ENCODE measurements at places on chromosomes 3 and 15.

DNA sequence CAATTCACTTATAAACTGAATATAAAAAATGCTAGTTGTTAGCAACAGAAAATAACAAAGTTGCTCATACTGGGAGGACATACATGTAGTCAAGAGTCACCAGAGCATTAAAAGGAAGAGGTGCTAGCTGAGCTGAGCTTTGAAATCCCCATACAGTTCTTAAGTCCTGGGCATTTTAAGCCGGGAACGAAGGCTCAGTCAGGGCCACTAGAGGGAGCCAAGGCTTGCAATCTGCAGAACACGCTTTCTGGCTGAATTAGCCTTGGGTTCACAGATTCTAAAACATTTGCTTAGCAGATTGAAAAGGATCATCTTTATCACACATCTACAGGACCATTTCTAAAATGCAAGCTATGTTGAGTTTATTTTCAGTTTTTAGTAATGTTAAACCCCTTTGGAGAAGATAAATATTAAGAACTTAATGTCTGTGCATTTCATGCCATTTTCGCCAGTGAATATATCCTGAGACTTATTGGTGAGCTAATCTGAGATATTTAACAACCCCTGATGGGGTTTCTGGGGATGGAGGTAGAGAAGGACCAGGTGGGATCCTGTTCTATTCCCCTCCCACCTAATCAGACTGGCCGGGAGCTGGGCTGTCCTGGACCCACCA, 26.3 kb upstream of the MNS1 start:
- DNase-seq, result peak; percentile 93

DNA sequence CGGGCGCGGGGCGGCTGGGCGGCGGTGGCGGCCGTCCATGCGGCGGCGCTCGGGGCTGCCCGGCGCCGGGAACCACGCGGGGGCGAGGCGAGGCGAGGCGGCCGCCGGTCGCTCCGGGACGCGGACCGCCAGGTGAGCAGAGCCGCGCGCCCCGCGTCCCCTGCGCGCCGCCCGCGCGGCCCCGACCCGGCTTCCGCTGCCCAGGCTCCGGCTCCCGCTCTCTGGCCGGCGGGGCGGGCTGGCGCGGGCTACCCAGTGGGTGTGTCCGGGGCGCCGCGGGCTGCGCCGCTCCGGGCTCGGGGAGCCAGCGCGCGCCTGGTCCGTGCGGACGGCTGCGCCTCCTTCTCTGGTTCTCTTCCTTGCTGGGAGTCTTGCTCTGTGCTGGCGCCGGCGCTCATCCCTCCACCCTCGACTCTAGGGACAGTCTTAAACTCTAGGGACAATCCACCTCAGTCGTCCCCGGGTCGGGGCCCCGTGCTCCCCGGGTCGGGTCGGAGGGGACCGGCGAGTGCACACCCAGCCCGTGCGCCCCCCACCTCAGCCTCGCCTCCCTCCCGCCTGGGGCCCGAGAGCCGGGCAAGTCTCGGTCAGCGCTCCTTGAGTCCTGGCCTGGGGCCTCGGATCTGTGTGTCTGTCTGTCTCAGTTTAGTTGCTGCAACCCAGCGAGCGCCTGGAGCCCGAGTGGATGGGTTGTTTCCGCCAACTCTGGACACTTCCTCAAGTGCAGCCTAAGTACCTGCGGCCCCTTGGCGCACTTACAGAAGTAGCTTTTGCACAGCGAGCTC, 488 bp downstream of the THSD4 start:
- peak; percentile 65 for DNase-seq

DNA sequence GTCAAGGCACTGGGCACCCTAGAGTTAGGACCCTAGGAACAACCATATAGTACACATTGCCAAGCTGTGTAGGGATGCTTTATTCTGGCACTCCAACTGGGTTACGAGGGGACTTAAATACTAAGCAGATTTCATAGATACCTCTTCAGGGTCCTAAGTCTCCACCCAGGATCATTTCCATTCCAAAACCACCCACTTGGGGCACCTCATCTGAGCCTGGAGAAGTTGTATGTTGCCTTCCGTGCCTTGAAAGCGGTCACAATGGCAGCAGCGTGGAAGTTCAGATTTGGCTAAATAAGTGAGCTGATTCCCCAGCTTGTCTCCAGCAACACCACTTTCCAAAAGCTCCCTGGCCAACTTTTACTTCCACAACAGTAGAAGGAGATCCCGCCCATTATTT, 4.6 kb downstream of the TMEM202 start:
- DNase-seq, result no peak

DNA sequence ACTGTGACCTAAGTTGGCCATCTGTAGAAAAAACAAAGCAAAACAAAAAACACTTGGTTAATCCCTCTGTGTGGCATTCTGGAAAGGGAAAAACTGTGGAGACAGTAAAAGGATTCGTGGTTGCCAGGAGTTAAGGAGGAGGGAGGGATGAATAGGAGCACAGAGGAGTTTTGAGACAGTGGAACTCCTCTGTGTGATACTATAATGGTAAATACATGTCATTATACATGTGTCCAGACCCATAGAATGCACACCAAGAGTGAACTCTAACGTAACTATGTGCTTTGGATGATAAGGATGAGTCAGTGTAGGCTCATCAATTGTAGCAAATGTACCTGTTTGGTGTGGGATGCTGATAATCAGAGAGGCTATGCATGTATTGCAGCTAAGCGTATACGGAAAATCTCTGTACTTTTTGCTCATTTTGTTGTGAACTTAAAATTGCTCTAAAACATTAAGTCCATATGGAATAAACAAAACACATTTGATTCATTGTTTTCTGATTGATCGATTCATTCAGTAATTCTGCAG, 33.4 kb downstream of the RAP2B start:
- no peak for DNase-seq

DNA sequence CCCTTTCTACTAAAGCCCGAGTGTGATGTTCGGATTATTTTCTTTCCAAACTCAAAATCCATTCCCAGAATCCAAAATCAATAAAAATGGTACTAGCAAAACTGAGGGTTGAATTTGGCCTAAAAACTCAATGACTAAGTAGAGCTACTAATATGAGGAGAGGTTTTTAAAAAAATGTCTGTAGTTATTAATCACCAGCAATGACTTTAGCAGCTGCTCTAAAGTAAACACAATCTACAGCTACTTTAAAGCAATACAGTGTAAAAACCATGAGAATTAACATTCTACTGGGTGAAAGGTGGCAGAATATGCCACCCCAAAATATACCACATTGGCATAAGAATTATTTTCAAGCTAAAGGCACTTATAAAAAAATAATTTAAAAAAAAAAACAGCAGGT, 23.5 kb downstream of the FHIT start:
- DNase-seq, result no peak

GRCh38 chr3:170418422-170419398, at the start of gene CLDN11:
Gene CLDN11, plus strand, starts transcription at chr3:170418868. Its CDS starts 199 bp downstream, at chr3:170419067.
- peak; percentile 75 for DNase-seq

DNA sequence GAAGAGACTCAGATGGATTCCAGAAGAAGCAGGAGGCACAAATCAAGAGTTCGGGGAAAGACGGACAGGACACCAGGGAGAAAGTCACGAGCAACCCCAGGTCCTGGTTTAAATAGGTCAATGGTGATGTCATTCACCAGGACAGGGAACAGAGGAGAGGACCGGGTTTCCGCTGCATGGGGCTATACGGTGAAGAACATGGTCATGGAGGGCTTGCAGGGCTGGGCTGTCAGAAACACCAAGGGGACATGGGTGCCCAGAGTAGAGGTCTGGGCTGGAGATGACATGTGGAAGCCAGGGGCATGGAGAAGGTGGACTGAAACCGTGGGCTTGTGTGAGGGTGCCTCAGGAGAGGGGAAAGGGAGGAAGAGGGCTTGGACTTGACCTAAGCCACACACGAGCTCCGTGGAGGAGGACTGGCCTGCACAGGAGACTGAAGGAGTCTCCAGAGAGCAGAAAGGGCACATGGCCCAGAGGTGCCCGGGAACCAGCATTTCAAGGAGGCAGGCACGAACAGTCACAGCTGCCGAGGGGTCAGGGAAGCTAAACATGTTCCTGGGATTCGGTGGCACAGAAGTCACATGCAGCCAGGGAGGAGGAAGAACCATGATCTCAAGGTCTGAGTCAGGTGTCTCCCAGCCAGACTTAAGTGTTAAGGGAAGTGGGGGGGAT, 54.2 kb upstream of the RPL32 start:
- no peak for DNase-seq

DNA sequence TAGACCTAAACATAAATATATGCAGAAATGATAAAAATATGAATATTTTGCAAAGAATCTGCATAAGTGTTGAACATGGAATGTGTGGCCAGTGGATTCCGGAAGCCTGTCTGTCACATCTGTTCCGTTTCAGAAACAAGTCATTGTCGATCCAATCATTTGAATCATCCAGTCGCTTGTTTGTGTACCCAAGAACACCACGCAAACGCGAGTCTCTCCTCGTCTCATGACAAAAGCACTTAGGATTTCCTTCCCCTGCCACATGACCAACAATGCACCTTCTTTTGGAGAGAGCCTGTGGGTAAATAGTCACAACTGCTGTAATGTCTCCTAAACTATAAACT, 80.2 kb downstream of the FMN1 start:
- DNase-seq, result no peak

- DNase-seq, result no peak
These were observed 55.1 kb upstream of the PLXNA1 start for GRCh38 chr3:126927846-126928245.

GRCh38 chr3:5023777-5024346, 44.6 kb downstream of the BHLHE40 start:
- DNase-seq, result no peak

DNA sequence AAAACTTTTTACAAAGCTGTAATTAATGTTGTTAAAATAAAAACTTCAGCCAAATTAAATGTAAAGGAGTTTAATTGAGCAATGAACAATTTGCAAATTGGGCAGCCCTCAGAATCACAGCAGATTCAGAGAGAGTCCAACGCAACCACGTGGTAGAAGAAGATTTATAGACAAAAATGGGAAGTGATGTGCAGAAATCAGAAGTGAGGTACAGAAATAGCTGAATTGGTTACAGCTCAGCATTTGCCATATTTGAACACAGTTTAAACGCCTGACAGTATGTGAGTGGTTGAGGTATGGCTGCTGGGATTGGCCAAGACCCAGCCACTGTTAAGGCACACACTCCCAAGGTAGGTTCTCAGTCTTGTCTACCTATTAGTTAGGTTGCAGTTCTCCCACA, 14.4 kb upstream of the PLA2G4D start:
- DNase-seq, result no peak

- no peak for DNase-seq
These were observed 42.7 kb downstream of the STT3B start for GRCh38 chr3:31575448-31575847.

DNA sequence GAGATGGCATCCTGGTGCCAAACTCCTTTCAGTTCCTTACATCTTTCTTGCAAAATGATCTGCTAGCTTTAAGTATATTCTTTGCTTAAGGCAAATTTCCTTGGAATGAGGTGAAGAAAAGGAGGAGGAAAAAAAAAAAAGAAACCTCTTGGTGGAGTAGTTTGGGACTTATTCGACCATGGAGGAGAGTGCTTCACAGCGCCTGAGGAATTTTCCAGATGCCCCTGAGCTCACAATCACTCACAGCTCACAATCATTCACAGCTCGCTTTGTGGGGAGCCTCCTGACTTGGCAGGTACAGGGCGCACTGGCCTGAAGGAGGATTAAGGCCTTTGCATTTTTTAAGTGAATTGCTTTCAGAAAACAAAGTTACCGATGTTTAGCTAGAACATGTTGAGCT, 53.9 kb downstream of the BOC start:
- DNase-seq, result peak; percentile 60

DNA sequence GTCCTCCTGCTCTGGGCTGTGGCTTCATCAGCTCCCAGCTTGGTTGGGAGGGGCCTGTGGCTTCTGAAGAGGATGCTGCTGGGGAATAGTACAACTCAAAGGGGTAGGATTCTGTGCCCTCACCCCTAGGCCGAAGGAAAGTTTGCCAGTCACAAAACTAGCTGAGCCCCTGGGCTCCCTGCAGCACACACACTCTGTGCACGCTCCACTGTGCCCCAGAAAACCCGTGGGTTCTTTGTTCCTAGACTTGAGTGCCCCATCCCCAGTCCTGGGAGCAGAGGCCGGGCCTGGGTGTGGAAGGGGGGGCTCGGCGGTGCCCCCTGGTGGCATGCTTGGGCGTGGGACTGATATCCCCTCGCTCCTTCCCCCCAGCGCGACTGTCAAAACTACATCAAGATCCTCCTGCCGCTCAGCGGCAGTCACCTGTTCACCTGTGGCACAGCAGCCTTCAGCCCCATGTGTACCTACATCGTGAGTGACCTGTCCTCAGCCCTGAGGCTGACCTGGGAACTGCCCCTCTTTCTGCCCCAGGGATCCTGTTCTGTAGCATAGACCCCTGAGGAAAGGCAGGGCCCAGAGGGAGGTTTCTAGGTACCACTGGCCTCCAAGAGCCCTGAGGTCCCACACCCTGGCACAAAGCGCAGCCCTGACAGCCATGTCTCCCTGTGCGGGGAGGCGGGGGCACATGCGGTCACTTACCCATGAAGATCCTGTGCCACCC, 14.2 kb downstream of the CIB1 start:
- peak; percentile 62 for DNase-seq

DNA sequence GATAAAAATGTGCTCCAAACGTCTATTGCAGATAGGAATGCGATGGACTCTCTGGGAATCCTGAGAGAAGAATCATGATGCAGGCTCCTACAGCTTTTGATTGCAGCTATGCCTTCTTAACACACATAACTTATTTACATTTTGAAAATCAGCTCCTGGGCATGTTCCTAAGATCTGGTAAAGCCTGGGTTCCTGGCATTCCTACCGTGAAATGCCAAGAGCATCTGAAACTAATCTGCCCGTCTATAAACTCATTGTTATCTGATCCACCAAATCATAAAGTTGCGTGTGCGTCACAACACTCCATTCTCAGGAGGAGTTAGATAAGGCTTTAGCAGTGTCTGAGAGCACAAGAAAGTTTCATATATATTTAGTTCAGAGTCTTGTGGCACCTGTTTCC, 79.0 kb upstream of the VGLL3 start:
- DNase-seq, result no peak

- DNase-seq, result no peak
These were observed 161.7 kb downstream of the ARPP21 start for GRCh38 chr3:35800960-35801459.

DNA sequence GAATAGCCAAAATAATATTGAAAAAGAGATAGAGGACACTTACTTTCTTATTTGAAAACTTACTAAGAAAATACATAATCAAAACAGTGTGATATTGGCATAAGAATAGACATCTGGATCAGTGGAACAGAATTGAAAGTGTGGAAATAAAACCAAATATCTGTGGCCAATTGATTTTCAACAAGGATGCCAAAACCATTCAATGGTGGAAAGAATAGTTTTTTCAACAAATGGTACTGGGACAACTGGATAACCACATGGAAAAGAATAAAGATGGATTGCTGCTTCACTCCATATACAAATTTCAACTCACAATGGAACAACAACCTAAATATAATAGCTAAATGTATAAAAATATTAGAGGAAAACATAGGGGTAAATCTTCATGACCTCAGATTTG, 152.5 kb upstream of the GPR149 start:
- no peak for DNase-seq

DNA sequence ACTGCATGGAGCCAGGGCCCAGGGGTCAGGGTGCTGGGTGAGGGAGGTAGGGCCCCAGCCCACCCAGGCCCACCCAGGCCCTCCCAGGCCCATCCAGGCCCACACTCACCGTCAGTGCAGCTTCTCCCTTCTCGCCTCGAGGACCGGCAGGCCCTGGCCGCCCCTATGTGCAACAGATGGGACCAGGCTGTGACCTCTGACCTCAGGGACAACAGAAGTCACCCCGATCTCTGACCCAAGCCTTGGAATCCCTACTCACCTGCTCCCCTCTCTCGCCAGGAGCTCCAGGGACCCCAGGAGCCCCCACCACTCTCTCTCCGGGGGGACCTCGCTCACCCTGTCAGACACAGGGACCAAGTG, 2.8 kb upstream of the UCN2 start:
- DNase-seq, result no peak

Data from eye (tissue), 1 donor.